ENCODE measurements at places on chromosomes 1 and 21. TPM values are rescaled to one million over a fixed set of nuclear protein-coding genes. Genes with fewer than 3 reads are reported as not detected.

DNA sequence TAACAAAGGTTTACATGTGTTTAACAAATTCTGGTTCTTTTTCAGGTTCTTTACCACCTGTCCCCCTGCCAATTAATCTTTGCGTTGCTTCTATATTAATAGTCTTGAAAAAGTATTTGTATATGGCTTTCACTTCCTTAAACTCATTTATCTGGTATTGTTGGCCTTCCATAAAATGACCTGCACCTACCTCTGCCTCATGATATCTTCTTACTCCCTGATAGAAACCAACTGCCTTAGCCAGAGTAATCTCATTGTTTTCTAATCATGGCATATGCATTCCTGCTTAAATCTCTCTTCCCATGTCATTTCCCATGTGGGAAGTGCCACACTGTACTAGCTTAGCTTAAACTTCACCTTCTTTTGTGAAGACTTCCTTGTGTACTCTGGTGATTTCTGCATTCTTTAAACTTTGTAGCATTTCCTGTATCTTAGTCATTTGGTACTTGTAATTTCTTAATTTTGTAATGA, 8.7 kb downstream of the SMG7 start:
- no peak for DNase-seq

DNA sequence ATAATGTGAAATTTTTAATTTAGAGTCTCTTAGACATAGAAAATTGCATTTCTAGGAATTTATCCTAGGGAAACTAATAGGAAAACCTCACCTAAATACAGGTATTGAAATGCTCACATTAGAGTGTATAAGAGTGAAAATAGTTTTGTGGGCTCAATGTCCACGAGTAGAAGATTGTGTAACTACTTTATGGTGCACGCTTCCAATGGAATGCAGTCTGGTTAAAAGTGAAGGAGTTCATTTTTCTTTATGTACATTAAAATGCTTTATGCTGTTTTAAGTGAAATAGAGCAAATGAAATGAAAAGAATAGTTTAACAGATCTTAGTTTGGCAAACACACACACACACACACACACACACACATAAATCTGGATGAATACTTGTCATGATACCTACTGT, 278.2 kb downstream of the USP25 start:
- no peak for DNase-seq

TRIM45 gene
- total RNA-seq = 1.5 TPM

PLA2G2A gene
- total RNA-seq = 441 TPM

DNA sequence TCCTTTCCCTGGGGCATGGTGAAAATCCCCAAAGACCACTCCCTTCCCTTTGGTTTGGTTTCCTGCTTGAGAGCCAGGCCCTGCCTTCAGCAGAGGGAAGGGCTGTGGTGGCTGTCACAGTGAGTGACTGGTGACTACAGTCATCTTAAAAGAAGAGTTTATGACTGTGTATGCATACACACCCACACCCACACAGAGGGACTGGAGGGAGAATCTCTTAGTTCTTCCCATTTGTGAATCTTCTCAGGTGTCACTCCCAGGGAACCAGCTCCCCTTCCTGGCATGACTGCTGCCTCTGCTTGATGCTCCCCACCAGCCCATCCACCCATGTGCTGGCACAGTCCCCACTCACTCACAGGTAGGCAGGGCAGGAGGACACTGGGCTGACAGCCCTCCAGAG, 3.9 kb upstream of the KCNA2 start:
- no peak for DNase-seq

DNA sequence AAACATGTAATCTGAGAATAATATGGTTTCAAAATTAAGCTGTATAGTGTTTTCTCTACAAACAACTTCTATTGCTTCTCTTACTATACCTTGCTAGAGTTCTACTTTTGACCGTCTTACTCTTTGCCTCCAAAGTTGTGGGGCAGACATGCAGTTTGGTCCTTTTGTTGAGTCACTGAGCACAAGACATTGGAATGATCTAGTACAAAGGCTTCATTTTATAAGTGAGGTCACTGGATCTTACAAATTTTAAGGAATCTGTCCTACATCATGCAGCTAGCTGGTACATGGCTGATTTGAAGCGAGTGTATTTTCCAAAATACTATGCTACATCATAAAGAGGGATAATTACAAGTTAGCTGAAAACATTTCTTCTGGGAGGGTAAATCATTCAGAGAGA, 28.8 kb downstream of the OR10J1 start:
- DNase-seq = no peak

CELSR2 gene
- total RNA-seq = 1.5 TPM

GRCh38 chr1:81513796-81514354, 286.9 kb upstream of the ADGRL2 start:
- no peak for DNase-seq

CDC7 gene
- 0.59 TPM for total RNA-seq

DNA sequence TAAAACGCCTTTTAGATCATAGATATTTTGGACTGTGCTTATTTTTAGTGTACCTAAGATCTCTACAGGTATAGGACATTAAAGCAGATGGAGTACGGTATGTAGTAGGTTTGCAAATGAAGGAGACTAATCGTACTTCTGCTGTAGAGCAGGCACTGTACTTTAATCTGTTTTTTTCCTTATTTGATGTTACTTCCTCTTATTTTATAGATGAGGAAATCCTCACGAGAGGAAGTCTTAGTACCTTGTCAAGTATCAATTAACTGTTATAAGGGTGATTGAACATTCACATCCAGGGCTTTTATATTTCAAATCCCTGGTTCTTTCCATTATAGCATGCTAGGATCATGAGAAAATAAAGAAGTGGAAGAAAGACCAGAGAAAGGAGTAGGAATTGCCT, 41.1 kb downstream of the CACHD1 start:
- DNase-seq = no peak

DNA sequence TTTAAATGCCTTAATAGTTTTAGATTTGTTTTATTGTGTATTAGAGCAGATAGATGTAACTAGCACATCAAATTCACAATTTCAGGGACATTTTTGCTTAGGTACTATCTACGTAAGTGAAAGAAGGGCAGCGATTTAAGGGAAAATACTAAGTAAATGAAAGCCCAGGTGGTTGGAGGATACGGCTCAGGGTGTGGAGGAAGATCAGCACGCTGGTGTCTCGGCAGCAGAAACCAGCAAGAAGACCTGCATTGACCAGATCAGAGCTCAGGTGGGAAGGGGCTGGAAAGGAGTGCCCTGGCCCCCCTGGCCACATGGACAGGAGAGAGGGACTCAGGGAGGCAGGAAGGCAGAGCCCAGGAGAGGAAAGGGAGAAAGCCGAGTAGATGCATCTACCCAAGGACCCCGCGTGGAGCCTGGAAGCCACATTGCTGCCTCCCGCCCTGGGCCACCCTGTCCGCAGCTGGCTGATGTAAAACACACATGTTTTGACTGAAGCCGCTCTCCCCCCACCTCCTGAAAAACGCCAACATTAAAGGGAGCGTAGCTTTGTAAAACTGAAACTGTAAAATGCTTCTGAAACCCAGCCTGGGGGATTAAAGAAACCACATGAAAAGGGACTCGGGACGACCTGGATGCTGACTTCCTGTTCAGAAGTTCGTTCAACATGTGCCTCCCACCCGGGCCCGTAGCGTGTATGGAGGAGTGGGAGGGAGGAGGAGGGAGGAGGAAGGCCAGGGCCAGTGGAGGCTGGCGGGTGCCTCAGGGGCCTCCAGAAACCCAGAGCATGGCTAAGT, 72.6 kb upstream of the TARDBP start:
- DNase-seq = no peak

DNA sequence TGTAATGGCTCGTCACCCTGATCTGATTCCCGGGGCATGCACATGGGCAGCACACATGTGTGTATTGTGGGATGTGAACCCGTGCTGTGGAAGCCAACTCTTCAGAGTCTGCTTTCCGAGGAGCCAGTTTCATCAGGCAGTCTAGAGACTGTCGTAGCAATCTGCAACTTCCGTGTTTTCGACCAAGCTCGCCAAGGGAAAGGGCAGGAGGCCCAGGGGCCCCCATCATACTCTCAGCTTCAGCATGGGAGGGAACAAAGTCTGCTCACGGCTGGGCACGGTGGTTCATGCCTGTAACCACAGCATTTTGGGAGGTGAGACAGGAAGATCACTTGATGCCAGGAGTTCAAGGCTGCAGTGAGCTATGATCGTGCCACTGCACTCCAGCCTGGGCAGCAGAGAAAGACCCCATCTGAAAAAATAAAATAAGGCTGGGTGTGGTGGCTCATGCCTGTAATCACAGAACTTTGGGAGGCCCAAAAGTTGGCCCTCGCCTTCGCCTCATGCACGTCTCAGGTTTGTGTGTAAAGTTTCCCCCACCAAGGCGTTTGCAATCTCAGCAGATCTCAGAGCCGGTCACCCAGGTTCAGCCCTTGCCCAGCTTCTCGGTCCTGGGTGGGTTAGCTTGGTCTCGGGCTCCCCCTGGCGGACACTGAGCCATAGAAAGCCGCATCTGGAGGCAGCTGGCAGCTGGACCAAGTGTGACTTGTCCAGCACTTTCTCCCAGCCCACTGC, 48.5 kb upstream of the SLC25A33 start:
- peak; percentile 91 for DNase-seq

DNA sequence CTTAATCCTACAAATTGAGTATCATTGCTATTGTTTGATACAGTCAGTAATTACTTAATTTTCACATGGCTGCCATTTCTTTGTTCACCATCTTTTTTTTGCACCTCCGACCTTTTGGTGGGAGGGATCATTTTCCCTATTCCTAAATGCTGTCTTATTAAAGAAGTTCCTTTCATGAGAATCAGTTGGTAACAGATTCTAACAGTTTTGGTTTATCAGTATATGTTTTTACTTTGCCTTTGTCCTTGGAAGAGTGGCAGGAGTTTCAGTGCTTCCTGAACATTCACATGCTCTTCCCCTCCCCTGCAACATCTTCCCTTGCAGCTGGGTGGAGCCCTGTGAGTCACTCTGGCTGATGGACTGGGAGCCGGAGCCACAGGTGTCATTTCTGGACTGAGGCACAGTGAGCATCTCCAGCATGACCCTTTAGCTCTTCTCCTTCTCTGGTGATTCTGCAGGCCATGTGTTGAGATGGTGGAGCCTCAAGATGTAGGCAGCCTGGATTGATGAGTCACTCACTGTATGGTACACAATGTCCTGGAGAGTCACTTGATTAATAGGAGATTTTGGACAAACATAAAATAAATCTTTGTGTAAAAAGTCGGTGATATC, 217.7 kb downstream of the URB2 start:
- DNase-seq = no peak

- DNase-seq = no peak
Observed at GRCh38 chr1:87956072-87956471, 627.4 kb downstream of the LMO4 start.

GRCh38 chr21:35072557-35072956, 23.5 kb upstream of the RUNX1 start:
- DNase-seq = no peak

- no peak for DNase-seq
Observed at GRCh38 chr1:105909811-105910210, 1146.7 kb upstream of the PRMT6 start.

TFAP2E gene
- 0.09 TPM for total RNA-seq

- no peak for DNase-seq
Observed at GRCh38 chr1:42752284-42752683, 12.2 kb upstream of the CLDN19 start.

DNA sequence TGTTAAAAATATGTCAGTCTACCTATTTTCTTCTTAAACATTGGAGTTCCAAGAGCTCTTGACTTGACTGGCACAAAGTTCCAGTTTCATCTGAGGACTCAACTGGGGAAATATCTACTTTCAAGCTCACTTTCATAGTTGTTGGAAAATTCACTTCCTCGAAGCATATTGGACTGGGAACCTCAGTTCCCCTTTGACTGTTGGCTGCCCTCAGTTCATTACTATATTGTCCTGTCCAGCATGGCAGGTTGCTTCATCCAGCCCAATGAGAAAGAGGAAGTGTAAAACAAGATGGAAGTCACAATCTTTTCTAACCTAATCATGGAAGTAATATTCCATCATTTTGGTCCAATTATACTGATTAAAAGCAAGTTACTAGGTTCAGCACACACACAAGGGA, 54.3 kb downstream of the ZNF697 start:
- no peak for DNase-seq

CCDC185 gene
- total RNA-seq = not detected

DNA sequence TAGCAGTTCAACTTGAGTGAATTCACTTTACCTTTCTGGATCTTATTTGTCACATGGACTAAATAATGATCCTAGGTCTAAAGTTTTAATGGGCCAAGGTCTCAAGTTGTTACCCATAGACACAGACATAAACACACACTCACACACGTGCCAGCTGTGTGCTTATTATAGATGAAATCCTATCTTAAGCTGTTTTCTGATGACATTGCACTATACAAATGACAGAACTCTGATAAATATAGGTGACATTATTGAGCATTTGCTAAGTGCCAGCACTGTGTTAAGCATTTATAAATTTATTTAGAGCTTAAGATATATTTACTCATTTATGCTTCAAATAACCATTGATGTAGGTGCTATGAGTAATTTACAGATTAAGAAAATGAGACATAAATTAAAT, 474.4 kb upstream of the NR5A2 start:
- no peak for DNase-seq

DNA sequence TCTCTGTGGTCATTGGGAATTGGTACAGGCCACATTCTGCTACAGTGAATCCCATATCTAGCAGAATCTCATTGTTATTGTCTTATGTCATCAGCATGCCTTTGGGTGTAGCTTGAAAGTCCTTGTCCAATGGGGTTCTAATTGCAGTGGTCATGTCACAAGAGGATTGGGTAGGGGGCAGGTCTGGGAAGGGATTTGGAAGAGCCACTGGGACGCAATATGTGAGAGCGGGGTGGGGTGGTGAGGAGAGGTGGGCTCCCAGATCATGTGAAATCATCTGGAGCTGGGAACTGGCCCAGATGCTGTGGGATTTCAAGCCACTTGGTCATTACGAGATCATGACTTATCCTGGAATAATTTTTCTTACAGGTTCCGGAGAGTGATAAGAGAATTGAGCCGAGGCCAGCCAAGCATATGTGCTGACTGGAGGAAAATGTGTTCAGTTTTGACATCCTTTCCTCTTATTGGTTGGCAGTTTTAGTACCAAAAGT, 16.3 kb downstream of the CNIH3 start:
- no peak for DNase-seq

DNA sequence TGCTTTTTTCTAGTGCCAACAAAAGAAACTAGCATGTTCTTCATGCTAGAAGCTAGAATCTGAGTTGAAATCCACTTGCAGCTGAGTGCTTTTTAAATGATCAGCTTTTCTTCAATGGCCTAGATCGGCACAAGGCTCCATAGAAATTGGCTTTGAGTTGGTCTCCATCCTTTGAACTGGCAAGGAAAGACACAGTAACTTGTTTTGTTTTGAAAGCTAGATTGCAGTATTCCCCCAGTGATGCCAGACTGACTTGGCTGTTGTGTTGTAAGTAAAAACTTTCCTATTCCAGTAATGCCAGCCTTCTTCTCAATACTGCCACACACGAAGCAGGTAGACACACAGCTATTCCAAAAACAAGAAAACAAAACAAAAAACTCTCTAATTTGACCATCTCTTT, 139.1 kb downstream of the FMN2 start:
- DNase-seq = no peak
